ENCODE measurements at places on chromosomes 5 and 9. TPM values are rescaled to one million over a fixed set of nuclear protein-coding genes. Genes with fewer than 3 reads are reported as not detected.

Gene ZNF454
- total RNA-seq: not detected

DNA sequence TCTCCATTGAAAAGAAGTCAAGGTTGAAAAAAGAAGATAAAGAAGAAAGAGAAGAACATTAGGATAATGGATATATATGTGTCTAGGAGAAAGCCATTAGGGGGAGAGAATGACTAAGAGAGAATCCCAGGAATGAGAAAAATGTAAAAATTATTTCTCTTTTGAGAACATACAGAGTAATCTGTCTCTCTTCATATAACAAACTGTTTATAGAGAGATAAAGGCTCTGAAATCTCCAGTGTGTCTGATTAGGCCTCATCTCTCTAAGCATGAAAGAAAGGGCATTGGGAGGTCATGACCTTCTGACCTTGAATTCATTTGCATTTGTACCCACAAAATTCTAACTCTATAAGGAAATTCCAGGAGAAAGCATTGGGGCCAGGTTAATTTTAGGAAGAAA is 3.5 kb upstream of the MPDZ start:
- DNase-seq: no peak
- no peak overlapping the region for H3K4me3 ChIP-seq
- no peak overlapping the region for H3K27ac ChIP-seq
- no peaks in the 10 kb centered on the region for H3K4me1 ChIP-seq
- no peaks in the 10 kb centered on the region for H3K36me3 ChIP-seq

DNA sequence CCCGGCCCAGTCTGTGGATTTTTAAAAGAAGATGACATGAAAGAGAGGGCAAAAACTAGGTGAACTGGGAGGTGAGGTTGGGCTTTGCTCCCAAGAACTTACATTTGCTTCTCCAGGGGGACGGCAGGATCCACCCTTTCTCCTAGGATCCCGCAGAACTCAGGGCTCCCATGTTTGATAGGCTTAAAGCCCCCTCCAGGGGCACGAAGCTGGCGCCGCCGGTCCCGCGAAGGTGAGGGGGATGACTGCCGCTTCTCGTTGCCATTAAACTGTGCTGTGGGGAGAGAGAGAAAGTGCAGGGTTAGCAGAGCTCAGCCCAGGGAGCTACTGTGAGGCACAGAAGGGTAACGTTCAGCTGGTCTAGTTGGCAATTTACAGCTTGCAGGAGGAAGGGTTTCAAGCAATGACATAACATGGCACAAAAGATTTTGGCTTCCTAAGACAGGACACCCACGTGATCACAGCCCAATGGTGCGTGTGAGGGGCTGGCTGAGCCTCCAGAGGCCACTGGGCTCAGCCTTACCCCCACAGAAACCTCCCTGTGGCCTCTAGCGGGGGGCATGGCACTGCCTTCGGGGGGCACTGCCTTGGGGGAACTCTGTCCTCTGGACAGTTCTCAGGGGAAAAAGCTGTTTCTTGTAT is 52.0 kb upstream of the SLC25A51 start:
- H3K4me3 ChIP-seq: no peak overlapping the region
- H3K4me1 ChIP-seq: peaks cover 24% of the 10 kb centered on the region
- H3K27me3 ChIP-seq: no peaks in the 10 kb centered on the region
- H3K36me3 ChIP-seq: no peaks in the 10 kb centered on the region

DNA sequence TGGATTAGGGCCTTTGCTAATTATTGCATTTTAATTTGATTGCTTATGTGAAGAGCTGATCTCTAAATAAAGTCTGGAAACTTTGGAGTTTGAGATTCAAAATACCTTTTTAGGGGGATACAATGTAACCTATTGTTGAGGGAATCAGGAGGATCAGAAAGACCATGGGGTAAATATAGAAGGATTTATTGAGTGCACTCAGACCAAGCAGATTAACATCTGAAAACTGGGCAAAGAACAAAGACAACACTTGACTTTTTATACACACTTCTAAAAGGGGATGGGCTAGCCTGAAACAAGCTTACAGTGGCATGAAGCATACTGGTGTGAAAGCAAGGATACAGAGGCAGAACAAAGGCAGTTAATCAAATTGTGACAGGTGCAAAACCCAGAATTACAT is 174.3 kb downstream of the MRPS30 start:
- no peak for DNase-seq
- no peaks in the 10 kb centered on the region for H3K36me3 ChIP-seq
- H3K27ac ChIP-seq: no peak overlapping the region

DNA sequence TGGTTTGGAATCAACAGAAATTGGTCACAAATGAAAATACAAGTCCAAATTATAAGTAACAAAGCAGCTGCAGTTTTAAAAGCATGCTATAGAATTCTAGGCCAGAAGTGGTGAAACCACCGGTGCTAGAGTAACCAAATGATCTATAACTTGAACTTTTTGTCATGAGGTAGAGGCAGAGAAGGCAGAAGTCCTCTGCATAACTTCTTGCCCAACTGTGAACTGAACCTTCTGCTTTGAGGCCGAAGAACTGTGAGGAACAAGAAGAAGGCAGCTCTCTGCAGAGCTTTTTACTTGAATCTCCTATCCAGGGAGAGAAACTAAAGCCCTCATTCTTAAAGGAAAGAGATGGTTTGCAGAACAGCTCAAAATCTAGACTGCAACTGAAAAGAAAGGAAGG is 36.2 kb upstream of the TENT2 start:
- H3K27me3 ChIP-seq: no peaks in the 10 kb centered on the region
- no peak overlapping the region for H3K4me3 ChIP-seq
- 0 out of 2 replicates have a peak, but pooled peaks cover 5% of the 10 kb centered on the region for H3K4me1 ChIP-seq
- no peak overlapping the region for H3K27ac ChIP-seq

Gene S1PR3
- total RNA-seq: 1.00 TPM

- H3K27me3 ChIP-seq: no peaks in the 10 kb centered on the region
- H3K36me3 ChIP-seq: no peaks in the 10 kb centered on the region
- H3K4me1 ChIP-seq: peaks cover 12% of the 10 kb centered on the region
- H3K27ac ChIP-seq: no peak overlapping the region
- DNase-seq: no peak
Observed at GRCh38 chr5:92748072-92748676, 832.8 kb downstream of the NR2F1-AS1 start.

DNA sequence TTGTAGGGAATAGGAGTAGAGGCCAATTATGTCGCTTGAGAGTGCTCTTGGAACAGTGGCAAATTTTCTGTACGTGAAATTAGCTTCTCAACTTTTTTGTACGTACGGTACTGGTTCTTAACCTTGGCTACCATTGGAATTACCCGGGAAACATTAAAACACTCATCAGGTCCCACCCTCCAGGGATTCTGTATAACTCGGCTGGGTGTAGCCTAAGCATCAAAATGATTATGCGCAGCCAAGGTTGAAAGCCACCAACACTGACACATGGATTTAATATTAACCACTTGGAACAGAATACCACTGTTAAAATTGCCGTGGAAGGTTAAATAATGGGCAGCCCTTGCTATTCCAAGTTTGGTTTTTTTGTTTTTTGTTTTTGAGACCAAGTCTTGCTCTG is 17.4 kb downstream of the DNAJA1 start:
- peaks cover 4% of the 10 kb centered on the region for H3K4me1 ChIP-seq
- no peak for DNase-seq
- H3K27me3 ChIP-seq: no peaks in the 10 kb centered on the region
- no peak overlapping the region for H3K4me3 ChIP-seq
- H3K27ac ChIP-seq: no peak overlapping the region

GRCh38 chr9:137000177-137000930 is 4.0 kb upstream of the CLIC3 start:
- H3K36me3 ChIP-seq: no peaks in the 10 kb centered on the region
- no peak overlapping the region for H3K27ac ChIP-seq
- DNase-seq: no peak

Gene OMD
- not detected for total RNA-seq

Gene OR1L8
- total RNA-seq: not detected

Gene GABRA6
- not detected for total RNA-seq

GRCh38 chr5:103347716-103348423 is 89.3 kb downstream of the MACIR start:
- H3K27ac ChIP-seq: peak overlapping the region; percentile 17
- DNase-seq: no peak
- no peaks in the 10 kb centered on the region for H3K27me3 ChIP-seq
- H3K36me3 ChIP-seq: no peaks in the 10 kb centered on the region
- peaks cover 24% of the 10 kb centered on the region for H3K4me1 ChIP-seq

DNA sequence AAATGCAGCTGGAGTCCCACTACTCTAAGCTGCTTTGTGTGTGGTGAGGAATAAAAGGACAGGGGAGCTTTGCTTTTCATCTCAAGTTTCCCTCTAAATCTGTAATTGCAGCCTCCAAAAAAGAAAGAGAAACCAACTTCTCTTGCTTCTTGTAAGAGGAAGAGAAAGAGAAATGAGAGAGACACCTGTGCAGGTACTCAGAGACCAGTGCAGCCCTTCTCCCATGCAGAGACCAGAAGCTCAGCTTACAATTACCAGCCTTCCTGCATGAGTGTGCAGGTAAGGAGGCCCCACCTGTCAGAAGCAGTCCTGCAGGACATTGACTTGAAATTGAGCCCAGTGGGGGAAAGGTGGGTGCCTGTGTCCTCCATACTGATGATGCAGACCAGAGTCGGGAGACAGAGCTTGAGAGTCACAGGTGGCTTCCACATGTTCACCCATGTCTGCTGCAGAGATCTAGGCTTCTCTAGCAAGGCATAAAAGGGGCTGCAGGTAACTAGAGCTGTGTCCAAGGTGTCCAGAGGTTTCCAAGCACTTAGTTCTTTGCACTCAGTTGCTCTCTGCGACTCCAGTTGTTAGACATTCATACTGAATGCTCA is 15.3 kb upstream of the MED10 start:
- H3K4me1 ChIP-seq: no peaks in the 10 kb centered on the region
- no peaks in the 10 kb centered on the region for H3K27me3 ChIP-seq
- H3K4me3 ChIP-seq: no peak overlapping the region

DNA sequence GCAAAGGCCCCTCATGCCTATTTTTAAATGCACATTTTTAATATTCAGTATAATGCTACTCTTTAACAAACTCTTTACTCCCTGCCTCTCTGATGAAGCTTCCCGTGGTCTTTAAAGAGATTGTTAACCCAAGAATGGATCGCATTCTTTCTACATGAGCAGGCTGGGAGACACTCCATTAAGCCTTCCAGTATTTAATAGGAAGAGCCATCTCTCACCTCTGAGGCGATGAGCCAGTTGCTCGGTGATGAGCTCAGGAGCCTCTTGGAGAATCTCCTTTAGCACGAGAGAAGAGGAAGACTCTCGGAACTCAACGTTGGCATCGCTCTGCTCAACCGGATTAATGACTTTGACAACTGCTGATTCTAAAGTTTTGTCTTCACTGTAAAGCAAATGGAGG is 59.6 kb downstream of the PRUNE2 start:
- no peak overlapping the region for H3K4me3 ChIP-seq
- no peaks in the 10 kb centered on the region for H3K4me1 ChIP-seq
- H3K27ac ChIP-seq: no peak overlapping the region
- H3K27me3 ChIP-seq: no peaks in the 10 kb centered on the region

Gene TTLL11
- 4.7 TPM for total RNA-seq

- no peak overlapping the region for H3K27ac ChIP-seq
- H3K27me3 ChIP-seq: no peaks in the 10 kb centered on the region
- H3K4me3 ChIP-seq: no peak overlapping the region
Observed at GRCh38 chr5:8756498-8757084, 789.3 kb downstream of the SEMA5A start.

DNA sequence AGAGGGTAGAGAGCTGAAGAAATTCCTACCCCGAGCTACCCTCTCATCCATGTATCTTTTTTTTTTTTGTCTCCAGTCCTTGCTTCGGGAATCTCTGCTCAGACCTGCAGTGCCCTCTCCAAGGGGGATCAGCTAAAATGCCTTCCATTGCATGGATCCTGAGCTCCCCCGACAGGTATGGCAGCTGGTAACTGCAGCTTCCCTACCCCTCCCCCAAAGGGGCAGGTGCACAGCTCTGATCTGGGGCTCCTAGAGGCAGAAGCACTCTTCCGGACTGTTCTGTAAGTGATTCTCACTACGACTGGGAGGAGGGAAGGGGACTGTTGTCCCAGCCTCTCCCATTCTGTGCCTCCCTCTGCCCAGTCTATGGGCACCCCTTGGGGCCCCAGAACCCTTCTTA is 169.6 kb downstream of the MELK start:
- no peaks in the 10 kb centered on the region for H3K36me3 ChIP-seq
- H3K27me3 ChIP-seq: no peaks in the 10 kb centered on the region
- no peak for DNase-seq
- H3K4me3 ChIP-seq: no peak overlapping the region
- H3K4me1 ChIP-seq: no peaks in the 10 kb centered on the region
- H3K27ac ChIP-seq: no peak overlapping the region

Gene HMMR
- total RNA-seq: 61.1 TPM

DNA sequence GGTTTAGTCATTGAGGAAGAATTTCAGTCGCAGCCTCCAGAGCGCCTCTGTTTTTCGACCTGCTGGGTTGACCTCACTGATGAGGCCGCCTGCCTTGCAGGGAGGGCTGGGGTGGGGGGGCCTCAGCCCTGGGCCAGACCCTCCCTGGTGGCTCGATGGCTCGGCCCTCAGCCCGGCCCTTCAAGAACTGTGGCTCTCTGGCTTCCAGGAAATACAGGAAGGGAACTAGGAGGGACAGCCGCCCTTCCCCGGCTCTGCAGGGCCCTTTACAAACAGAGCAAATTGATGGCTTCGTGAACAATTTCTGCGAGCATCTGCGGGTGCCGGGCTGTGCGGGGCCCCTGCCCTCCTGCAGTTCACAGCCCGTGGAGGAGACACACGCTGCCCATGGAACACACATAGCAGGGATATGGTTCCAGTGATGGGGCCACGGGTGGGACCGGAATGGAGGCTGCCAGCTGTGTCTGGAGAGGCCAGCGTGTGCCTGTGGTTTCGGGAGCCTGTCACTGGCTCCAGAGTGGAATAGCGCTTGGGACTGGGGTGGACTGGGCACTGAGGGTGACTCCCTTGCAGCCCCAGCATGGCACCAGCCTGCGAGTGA is 39.6 kb downstream of the COL5A1 start:
- no peak for DNase-seq
- H3K4me3 ChIP-seq: no peak overlapping the region
- H3K4me1 ChIP-seq: no peaks in the 10 kb centered on the region

Gene LRRC26
- 3.0 TPM for total RNA-seq

DNA sequence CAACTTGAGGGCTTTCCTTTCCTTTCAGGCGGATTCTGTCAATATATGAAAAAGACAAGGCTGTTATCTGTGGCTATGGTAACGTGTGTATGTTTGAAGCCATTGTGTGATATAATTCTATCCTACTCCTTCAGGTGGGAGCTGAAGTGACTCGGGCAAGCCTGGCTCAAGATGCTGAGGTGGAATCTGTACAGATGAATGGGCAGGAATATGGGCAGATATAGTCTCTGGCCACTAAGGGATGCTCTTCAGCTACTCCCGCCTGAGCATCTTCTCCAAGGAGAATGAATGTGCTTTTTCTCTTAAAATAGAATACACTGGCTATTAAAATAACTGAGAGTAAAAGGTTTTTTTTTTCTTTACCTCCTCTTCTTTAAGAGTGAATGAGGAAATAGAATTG is 244.8 kb downstream of the ADGRV1 start:
- no peak overlapping the region for H3K4me3 ChIP-seq
- no peaks in the 10 kb centered on the region for H3K4me1 ChIP-seq
- DNase-seq: no peak
- H3K27me3 ChIP-seq: no peaks in the 10 kb centered on the region

Gene ZNF484
- 3.6 TPM for total RNA-seq

Gene EPB41L4A
- 1.4 TPM for total RNA-seq

- H3K27me3 ChIP-seq: no peaks in the 10 kb centered on the region
- H3K27ac ChIP-seq: no peak overlapping the region
- no peaks in the 10 kb centered on the region for H3K4me1 ChIP-seq
- no peak overlapping the region for H3K4me3 ChIP-seq
Observed at GRCh38 chr5:3186156-3186555, 409.5 kb upstream of the IRX1 start.

GRCh38 chr5:127697894-127698600 is 5.1 kb upstream of the CCDC192 start:
- H3K4me3 ChIP-seq: no peak overlapping the region
- peaks cover 32% of the 10 kb centered on the region for H3K4me1 ChIP-seq
- peak; percentile 36 for DNase-seq
- H3K27ac ChIP-seq: peak overlapping the region; percentile 57
- H3K36me3 ChIP-seq: no peaks in the 10 kb centered on the region

Data from Caco-2 (cell line).